ENCODE measurements at places on chromosomes 6 and 20.

DNA sequence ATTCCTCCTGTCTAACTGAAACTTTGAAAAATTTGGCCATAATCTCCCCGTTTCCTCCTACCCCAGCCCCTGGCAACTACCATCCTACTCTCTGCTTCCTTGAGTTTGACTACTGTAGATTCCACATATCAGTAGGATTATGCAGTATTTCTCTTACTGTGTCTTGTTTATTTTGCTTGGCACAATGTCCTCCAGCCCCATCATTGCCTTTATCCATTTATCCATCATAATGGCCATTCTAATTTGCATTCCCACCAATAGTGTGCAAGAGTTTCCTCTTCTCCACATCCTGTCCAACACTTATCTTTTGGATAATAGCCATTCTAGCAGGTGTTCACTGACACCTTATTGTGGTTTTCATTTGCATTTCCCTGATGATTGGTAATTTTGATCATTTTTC lies 202.3 kb downstream of the THBS2 start:
- no peak for DNase-seq

DNA sequence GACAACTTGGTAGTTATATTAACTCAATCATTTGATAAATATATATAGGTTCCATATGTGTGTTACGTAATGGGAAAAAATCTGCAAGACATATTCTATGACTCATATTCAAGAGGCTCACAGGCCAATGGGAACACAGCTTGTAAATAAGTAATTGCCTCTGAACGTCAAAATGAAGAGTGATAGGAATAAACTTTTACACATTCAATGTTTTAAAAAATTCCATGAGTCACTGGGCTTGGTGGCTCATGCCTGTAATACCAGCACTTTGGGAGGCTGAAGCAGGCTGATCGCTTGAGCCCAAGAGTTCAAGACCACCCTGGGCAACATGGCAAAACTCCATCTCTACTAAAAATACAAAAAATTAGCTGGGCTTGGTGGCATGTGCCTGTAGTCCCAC lies 209.4 kb upstream of the MCHR2 start:
- DNase-seq: no peak

DNA sequence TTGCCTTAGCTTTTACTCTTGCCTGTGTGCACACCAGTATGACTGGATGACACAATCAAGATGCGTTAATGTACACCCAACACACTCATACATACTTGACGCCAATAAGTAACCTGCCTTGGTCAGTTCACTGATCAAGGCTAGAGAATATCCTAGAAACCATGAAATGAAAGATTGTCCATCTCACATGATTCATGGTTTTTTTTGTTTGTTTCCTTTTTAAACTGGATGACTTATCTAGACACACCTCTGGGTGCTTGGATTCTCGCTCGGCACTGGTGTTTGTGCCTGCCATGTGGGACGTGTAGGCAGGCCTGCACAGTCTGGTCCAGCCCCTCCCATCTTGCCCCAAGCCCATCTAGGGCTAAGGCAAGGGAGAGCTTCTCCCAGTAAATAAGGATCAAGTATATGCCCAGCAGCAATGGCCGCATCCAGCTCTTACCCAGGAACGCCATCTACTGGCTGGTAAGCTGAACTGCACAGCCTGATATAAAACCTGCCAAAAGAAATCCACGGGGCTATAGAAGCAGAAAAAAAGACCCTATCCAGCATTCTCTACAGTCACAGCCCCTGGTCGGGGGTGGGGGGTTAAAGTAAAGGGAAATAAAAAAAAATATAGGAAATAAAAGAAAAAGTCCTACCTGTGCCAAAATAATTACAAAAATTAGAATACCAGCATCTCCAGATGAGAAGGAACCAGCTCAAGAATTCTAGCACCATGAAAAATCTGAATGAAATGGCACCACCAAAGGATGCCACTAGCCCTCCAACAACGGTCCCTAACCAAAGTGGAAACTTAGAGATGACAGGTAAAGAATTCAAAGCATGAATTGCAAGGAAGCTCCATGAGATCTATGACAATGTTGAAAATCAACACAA lies 73.3 kb downstream of the OTOR start:
- no peak for DNase-seq

GRCh38 chr6:17204533-17204932 lies 76.6 kb upstream of the RBM24 start:
- no peak for DNase-seq

- DNase-seq: no peak
Measured at GRCh38 chr6:138517635-138518034, 18.3 kb upstream of the NHSL1 start.

DNA sequence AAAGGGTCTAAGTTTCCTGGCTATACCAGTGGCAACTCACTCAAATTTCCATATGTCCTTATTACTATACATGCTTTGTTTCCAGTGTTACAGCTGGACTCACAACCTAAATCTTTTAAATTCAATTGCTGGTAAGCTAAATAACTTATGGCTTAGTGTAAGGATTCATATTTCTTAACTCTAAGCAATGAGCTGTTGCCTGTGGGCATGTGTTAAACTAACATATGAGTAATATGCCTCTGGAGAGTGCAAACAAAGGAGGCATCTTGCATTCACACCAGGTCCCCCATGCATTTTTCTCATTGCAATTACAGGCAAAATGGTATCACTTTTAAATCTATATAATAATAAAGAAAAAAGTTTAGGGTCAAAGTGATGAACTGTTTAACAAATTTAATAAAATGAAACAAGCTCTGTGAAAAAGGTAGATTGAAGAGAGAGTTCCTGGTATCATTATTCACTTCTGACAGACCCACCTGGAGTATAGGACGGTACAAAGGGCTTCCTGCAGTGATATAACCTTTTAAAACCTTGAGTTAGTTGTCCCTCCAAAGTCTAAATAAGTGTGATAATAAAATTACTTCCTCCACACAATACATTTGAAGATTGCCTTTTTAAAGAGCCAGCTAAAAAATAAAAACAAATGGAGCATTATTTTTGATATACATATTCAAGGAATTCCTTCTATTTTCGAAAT lies 57.6 kb upstream of the HMGCLL1 start:
- DNase-seq: no peak

DNA sequence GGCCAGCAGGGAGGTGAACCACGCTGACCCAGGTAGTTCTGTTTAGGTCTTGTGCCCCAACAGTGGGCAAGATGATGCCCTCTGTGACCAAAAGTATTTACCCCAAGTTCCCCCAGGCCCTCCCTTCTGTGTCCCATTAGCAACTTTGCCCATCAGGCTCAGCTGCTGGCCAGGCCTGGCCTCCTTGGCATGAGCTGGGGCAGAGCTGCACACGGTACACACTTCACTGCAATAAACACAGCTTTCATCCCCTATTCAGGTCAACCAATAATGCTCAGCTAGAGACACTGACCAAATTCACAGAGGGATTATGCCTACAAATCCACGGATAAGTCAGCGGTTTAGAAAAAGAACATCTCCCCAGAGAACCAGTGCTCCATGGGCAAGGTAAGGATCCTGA lies 103.7 kb downstream of the SLC23A2 start:
- DNase-seq: no peak

DNA sequence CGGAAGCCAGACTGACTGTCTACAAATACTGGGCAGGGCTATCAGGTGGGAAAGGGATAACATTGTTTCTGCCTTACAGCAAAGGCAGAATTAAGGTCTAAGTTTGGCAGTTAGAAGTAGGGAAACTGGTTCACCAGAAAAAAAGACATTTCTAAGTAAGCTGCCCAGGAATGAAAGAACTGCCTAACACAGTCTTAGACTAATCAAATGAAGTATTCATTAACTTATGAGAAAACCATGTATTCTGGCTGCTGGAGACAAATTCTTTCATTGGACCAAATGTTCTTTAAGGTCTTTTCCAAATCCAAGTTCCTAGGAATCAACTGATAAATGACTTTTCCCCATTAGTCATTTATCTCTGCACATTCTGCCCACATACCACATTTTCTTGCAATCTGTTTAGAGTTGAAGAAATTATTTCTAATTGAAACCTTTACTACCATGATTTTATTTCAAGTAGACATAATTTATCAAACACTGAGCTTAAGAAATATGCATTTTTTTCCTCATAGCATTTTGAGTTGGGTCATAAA lies 120.3 kb upstream of the OGFRL1 start:
- DNase-seq: no peak

All from D721Med (cell line).